ENCODE measurements at places on chromosomes 13 and 19.

DNA sequence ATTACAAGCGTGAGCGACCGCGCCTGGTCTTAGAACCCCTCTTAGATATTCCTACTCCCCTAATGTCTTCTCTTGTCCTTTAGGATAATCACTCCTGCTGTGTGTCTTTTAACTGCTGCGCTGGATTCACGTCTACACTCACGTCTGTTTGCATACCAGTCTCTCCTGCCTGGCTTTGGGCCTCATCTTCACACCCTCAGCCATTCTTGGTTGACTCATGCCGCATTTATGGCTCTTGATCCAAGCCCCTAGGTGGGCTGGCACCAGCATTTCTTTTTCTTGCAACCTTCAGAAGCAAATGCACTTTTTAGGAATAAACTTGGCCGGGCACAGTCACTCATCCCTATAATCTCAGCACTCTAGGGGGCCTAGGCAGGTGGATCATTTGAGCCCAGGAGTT, 22.7 kb downstream of the MYO9B start:
- DNase-seq: no peak

DNA sequence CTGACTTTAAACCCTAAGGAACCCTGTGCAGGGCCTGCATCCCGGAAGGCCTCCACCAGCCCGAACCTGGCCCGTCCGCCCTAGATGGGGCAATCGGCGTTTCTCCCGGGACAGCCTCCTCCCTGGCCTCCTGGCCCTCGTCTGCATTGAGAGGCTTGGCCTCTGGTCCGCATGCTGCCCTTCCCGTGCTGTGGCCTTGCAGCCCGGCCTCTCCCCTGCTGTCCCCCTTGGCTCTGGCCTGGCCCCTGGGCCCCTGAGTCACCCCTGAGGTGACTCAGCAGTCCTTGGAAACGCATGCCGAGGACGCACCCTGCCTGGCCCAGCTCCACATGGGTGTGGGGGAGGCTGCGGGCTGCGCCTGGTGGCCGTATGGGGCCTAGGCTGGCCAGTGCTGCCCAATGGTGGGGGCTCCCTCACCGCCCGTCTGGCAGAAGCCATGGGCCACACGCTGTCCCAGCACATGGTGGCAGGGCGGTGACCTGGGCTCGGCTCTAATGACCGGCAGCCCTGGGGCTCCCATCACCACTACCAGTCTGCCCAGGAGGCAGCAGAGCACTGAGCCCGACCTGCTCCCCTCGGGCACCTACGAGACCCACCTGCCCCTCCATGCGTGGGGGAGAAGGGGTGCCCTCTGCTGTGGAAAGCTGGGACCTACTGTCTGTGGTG, 25.7 kb downstream of the SH3GL1 start:
- DNase-seq: peak; percentile 87

DNA sequence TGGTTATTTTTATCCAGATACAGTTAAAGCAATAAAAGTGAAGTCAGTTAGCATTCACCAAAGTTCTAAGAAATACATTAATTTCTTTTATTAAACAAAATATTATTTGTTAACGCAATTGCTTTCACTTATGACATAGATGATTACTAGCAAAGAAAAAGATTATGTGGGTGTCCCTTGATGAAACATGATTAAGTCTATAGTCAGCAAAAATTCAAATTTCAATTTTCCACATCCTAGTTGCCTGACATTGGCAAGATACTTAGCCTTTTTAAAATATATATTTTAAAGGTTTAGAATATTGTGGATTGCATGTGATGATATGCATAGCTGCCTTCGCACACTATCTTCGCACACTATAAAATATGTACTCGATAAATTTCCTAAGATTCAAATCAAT, 1780.5 kb upstream of the MIR17HG start:
- DNase-seq: no peak

DNA sequence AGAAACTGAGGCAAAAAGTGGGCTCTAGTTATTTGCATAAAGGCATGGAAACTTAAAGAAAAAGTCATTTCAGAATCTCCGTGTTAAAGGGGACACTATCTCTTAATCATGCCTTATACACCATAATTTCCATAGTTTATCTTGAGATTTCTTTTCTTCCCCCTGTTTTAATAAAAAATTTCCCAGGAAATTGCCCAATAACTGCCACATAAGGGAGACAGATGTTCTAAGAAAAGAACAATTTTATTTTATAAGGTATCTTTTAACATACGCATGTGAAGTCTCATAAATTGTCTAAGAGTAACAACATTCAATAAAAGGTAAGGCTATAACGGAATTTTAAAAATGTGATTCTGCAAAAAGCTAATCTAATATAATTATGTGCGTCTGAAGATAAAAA, 371.3 kb downstream of the IRS2 start:
- no peak for DNase-seq

DNA sequence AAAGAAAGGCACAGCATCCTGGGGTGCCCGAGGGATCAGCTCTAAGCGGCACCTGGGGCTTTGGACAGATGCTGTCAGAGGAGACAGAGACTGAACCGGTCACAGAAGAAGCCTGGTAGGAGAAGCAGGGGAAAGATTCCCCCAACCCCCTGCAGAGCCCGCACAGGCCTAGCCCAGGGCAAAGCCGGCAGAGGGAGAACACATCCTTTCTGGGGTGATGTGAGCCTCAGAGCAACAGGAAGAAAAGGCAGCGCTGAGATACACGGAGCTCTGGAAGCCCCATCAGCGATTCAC, 101.2 kb downstream of the CRYL1 start:
- DNase-seq: no peak

- no peak for DNase-seq
Measured at GRCh38 chr13:106650690-106651205, 82.8 kb upstream of the ARGLU1 start.

GRCh38 chr13:21233086-21233485, 56.6 kb downstream of the MRPL57 start:
- DNase-seq: no peak

DNA sequence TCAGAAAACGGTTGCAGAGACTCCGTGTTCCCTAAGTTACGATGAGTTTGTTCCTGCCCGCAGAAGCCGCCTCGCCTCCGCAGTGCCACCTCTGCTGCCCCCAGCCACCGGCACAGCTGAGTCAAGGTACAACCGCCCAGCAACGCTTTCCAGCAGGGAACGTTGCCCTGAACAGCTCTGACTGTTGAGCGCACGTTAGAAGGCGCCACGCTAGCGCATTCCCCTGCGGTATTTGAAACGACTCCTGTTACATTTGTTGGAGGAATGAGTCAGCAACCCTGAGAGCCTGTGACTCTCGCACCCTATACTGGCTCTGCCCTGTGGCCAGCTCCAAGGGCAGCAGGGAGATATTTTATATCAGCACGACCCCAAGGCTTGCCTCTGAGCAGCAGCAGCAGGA, 302.8 kb downstream of the TEX29 start:
- DNase-seq: no peak

GRCh38 chr19:12265921-12266704, 28.6 kb downstream of the ZNF44 start:
- DNase-seq: no peak

DNA sequence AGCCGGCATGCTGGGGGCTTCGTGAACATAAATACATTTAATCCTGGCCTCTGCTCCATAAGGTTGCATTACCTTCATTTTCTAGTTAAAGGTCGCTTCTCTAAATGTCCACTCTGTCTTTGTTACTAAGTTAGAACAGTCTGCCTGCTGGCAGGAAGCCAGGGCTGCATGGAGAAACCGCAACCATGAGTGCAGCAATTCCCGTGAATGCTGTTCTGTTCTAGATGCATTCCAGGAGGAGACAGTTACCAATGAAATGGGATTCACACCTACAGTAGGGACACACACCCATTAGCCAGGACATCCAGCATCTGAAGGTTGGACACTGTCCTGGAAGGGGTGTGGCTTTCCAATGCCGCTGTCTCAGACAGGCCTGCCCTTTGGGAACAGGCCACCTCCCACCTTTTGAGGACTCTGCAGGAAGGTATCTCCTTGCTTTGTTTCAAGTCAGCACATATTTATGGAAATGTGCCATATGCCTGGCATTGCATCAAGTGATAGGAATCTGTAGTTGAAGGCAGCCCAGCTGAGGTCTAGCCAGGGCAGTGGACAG, 129.7 kb downstream of the SLC7A1 start:
- peak; percentile 31 for DNase-seq

DNA sequence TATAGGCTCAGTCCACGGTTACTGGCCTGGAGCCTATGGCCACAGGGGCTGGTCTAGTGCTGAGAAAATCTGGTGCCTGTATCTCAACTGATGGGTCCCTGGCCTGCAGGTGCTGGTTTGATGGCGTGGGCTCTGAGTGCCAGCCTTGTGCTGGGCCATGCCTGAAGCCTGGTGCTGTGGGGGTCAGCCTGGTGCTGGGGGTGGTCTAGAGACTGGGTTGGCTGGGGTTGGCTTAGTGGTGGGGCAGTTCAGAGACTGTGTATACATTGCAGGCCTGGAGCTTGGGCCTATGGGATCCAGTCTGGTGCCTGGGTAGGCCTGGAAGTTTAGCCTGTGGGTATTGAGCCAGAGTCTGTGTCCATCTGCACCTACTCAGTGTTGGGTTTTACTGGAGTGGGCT, 36.4 kb downstream of the SLC10A2 start:
- DNase-seq: no peak

- DNase-seq: no peak
Measured at GRCh38 chr13:44318161-44318560, 55.5 kb upstream of the SERP2 start.

GRCh38 chr19:2042485-2043250, 8.4 kb downstream of the MKNK2 start:
- DNase-seq: no peak

- no peak for DNase-seq
Measured at GRCh38 chr19:34319230-34319585, 45.8 kb upstream of the GPI start.

DNA sequence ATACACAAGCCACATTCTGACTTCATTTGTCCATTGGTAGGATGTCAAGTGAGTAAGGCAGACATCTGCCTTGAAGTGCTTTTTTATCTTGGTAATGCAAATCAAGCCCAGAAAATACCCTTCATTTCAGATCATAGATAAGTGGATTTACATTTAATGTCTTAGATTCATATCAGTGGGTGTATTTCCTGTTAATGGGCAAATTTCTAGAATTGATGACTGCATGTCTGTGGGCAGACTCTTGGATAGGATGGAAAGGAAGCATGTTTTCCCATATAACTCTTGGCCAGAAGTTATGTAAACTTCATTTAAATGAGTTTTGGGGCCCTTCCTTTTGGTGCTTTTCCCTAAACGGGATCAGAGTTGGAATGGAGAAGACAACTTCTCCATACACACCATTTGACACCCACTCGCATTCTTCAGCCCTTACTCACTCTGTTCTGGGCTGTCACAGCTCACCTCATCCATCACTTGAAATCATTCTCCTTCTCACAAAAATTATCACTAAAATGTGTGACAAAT, 154.6 kb downstream of the FLT1 start:
- no peak for DNase-seq

- no peak for DNase-seq
Measured at GRCh38 chr13:32737111-32737571, 150.9 kb downstream of the PDS5B start.

DNA sequence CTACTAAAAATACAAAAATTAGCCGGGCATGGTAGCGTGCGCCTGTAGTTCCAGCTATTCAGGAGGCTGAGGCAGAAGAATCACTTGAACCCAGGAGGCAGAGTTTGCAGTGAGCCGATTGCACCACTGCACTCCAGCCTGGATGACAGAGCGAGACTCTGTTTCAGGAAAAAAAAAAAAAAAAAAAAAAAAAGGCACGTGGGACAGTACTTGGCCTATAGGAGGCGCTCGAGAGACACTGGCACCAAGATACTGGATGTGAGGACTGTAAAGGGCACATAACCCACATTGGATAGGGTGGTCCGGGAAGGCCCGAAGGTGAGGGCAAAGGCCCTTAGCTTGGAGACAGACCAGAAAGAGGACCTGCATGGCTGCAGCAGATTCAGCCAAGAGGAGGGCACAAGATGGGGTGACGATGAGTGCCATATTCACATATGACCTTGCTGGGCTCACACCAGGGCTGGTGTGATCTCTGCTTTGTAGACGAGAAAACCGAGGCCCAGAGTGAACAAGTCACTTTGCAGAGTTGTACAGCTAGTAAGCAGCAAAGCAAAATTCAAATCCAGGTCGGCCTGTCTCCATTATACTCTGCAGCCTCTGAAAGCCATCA, 89.4 kb downstream of the DPF1 start:
- peak; percentile 20 for DNase-seq

GRCh38 chr19:40804783-40805242, 5.8 kb downstream of the EGLN2 start:
- no peak for DNase-seq

- DNase-seq: no peak
Measured at GRCh38 chr13:72536714-72537394, 190.6 kb downstream of the MZT1 start.

All from PC-9 (cell line).